ENCODE measurements at places on chromosomes 3 and 15. TPM values are rescaled to one million over a fixed set of nuclear protein-coding genes. Genes with fewer than 3 reads are reported as not detected.

The SERPINI2 gene
- not detected for total RNA-seq

The CPNE9 gene
- total RNA-seq = not detected

The MYRIP gene
- total RNA-seq = 0.35 TPM

The CIP2A gene
- 21.9 TPM for total RNA-seq

The IL17RB gene
- total RNA-seq = 1.4 TPM

The GP9 gene
- total RNA-seq = not detected

DNA sequence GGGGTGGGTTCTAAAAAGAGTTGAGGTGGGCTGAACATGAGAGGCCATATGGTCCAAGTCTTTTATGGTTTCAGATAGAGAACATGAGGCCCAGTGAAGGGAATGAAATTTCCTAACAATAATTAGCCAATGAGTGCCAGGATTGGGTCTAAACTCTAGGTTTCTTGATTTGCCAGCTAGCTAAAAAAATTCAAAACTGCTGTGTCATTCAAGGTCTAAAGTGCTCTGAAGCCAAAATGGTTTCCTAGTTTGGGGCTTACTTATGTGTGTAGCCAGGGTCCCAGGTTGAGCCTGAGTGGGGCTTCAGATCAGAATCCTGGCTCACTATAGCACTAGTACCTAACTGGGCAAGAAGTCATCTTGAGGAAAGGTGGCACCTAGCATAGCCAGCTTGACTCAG lies 55.3 kb upstream of the SYN2 start:
- no peak for DNase-seq

DNA sequence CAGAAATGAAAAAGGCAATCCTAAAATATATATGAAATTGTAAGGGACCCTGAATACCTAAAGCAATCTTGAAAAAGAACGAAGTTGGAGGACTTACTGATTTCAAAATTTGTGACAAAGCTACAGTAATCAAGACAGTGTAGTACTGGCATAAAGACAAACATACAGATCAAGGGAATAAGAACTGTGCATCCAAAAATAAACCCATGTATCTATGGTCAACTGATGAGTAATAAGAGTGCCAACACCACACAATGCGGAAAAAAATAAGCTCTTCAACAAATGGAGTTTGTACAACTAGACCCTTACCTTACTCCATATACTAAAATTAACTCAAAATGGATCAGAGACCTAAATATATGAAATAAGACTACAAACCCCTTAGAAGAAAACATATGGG lies 29.6 kb downstream of the GSK3B start:
- DNase-seq = no peak

DNA sequence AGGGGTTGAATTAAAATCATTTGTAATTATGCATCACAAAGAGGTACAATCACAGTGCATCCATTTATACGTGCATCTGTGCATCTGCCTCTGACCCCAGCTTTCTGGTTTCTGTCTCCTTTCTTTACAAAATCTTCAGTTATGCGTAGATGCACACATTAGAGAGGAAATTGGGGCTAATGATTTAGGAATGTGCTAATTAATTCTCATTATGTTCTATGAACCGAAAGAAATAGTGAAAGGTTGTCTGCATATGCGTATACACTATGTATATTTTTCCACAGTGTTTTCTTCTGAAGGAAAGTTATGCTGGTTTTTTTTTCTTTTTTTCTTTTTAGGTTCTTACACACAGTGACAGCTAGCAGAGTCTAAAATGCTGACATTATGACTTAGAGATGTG lies 71.6 kb downstream of the SAMMSON start:
- DNase-seq = no peak

- DNase-seq = no peak
Measured at GRCh38 chr3:147161833-147162232, 244.5 kb downstream of the ZIC4 start.

DNA sequence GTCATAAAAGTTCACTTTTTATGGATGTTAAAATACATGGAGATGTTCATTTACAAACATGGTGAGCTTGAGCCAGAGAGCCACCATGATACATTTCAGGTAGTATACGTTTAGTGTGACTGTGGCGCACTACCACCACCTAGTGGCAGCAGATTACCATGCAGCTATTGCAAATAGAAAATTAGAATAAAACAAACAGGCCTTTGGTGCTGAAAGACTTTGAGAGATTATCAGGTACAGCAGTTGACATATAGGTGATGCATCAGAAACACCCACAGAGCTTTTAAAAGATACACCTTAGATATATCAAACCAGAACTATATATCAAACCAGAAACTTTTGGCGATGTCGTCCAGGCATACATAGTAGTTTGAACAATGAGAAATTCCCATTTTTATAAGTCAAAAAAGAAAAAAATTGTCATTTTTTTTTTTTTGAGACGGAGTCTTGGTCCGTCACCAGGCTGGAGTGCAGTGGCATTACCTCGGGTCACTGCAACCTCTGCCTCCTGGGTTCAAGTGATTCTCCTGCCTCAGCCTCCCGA lies 42.0 kb upstream of the ICE2 start:
- DNase-seq = peak; percentile 60

DNA sequence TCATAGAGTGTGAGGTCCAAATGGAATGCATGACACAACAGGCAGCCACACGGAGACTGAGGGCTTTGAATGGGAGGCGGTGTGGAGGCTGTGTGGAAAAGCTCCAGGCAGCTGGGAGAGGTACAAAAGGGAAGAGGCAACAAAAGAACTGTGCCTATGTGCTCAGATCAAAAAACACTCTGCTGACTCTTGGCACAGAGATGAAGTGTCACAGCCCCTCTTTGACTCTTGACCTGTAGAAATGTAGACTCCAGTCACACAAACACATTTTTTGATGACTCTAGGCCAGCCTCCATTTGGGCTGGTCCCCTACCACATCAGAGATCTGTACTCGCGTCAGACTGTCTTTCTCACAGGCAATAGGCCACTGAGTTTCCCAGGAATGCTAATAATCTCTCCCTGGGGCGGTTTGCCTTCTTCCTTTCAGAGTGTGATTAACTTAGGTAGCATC lies 456.0 kb downstream of the TUSC7 start:
- DNase-seq = no peak

DNA sequence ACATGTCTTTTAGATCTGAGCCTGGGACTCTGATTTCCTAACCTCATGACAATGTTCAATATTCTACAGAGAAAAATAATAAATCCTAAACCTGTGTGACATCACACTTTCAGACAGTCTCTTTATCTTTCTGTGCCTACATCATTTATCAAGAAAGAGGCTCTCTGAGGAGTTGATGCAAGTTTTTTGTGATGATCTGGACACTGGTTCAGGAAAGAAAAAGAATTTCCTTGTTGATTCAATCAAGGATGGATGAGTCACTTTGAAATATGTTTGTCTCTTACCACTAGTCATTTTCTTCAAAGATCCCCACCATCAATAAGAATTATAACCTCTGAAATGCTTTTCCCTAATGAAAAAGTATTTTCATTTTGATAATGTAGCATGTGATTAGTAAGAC lies 404.6 kb downstream of the WDR72 start:
- DNase-seq = no peak

- no peak for DNase-seq
Measured at GRCh38 chr15:51172193-51172592, 77.5 kb upstream of the TNFAIP8L3 start.

- DNase-seq = peak; percentile 72
Measured at GRCh38 chr3:142808103-142808917, 80.6 kb downstream of the PCOLCE2 start.

GRCh38 chr3:183312433-183312832 lies 59.4 kb downstream of the B3GNT5 start:
- DNase-seq = no peak

Data from renal cortical epithelial cell (primary cell).